ENCODE measurements at places on chromosomes 2 and 18. TPM values are rescaled to one million over a fixed set of nuclear protein-coding genes. Genes with fewer than 3 reads are reported as not detected.
A peak's percentile ranks its signal among the peaks of the same experiment; 100 is the strongest.

The RAD51AP2 gene
- total RNA-seq = 0.18 TPM

The LIMS3 gene
- total RNA-seq = 3.1 TPM

- DNase-seq = no peak
Observed at GRCh38 chr2:113255140-113256070, 23.3 kb downstream of the PAX8 start.

The NT5DC4 gene
- not detected for total RNA-seq

The HOXD12 gene
- total RNA-seq = 0.27 TPM

DNA sequence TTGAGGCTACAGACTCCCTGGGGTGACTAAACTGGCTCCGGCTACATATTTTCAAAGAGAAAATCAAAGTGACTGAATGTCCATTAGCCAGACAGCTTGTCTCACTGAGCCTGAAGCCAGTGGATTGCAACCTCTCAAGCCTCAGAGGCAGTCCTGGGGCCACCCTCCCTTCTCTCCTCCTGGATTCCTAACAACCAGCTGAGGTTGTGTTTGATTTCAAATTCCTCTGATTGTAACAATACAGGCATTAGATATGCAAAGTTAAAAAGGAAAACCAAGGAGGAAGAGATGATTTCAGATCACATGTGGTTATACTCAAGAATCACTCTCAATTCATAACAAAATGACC is 101.0 kb upstream of the LMAN1 start:
- no peak for DNase-seq

The DPYSL5 gene
- 2.8 TPM for total RNA-seq

DNA sequence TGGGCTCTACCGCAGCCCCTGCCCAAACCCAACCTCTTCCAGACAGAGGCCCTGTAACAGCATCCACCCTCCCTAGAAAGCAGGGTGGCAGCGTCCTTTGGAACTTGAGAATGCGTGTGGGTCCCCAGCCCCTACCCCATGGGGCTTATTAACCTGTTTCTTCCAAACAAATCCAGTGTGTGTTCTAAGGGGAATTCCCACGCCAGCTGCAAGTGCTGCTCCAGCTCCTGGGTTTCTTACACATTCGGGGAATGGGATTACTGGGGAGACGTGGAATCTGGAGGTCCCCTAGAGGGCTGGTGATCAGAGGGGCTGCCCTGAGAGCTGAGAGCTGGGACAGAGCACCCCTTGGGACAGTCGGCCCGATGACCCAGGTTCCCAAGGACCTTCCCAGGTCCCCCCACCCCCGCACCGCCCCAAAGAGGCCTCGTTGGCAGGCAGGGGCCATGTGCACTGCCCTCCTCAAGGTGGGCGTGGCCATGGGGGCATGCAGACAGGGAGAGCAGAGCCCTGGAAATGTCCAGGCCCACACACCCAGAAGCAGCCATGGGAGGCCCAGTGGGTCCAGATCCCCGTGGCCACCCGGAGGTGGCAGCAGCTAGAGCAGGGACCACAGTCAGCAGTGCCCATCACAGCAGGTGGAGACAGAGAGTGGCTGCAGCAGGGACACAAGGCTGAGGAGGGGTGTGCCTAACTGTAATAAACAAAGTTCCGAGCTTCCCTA is 18.8 kb upstream of the TEX44 start:
- DNase-seq = no peak

- DNase-seq = no peak
Observed at GRCh38 chr2:102585847-102586404, 33.4 kb upstream of the SLC9A2 start.

The ANKRD53 gene
- total RNA-seq = 4.9 TPM

GRCh38 chr2:208542465-208543041 is 136.0 kb downstream of the PTH2R start:
- DNase-seq = no peak

DNA sequence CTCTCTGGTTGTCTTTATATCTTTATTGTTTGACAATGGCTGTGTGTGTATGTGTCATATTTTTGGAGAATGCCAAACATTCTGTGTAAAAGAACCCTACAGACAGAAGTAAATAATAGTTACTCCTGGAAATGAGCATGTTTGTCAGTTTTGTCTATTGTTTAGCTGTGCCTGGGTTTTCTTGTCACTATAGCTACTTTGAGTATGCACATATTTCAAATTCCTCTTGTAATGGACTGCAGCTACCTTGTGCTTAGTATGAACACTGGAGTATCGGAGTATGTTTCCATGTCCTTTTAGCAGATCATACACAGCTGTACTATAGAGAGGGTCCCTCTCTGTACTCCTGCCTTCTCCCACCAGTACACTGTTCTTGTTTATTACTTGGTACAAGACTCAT is 58.0 kb upstream of the DOCK10 start:
- no peak for DNase-seq

GRCh38 chr18:50654658-50655550 is 95.0 kb downstream of the MAPK4 start:
- no peak for DNase-seq

The TDRD15 gene
- total RNA-seq = not detected

DNA sequence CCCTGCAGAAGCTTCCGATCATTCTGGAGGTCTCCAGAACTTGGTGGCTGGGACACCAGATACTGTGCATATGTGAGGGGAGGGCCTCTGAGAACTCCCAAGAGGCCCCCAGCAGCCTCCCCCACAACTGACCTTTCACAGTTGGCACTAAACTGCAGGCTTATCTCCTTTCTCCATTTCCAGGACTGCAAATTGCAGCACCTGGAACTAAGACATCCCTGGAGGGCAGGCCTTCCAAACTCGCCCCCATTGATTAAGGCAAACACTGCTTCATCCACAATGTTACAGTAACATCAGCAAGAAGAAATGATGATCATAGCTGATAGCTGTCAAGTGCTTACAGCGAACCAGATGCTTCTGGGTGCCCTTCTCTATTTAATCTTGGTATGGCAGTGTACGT is 67.9 kb downstream of the TGOLN2 start:
- no peak for DNase-seq

DNA sequence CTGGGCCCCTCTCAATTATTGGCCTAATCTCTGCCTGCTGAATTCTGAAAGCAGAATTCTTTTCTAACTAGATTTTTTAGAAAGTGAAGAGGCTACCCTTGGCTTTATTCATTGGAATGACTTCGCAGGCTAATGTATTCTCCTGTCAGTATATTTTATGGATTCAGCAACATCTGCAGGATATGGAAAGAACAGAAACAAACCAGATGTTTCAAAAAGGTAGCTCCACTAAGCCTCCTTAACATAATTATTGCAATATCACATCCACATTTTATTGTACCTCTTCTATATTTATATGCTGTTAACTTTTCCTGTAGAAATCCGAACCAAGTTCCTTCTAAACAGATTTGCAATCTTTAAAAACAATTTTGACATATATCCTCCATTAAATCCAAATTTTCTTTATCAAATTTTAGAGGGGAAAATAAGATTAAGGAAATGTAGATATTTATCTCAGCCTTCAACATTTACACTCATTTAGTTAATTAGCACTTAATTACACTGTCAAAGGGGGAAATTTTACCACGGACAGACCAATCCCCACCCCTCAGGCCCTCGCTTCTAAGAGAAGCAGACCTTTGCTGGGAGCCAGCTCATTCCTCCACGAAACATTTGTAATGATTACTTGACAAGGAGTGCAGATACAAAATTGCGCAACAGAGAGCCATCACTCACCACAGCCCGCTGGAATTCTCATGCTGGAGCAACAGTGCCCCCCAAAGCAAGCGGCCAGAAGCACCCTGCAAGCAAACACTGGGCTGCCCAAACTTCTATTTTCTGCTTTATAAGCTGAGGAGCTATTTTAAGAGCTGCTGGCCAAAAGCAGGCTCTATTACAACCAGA is 253.4 kb downstream of the ETAA1 start:
- peak; percentile 89 for DNase-seq

- no peak for DNase-seq
Observed at GRCh38 chr2:73203055-73203681, 794 bp downstream of the NOTO start.

GRCh38 chr2:221915926-221916325 is 343.8 kb upstream of the EPHA4 start:
- DNase-seq = no peak

DNA sequence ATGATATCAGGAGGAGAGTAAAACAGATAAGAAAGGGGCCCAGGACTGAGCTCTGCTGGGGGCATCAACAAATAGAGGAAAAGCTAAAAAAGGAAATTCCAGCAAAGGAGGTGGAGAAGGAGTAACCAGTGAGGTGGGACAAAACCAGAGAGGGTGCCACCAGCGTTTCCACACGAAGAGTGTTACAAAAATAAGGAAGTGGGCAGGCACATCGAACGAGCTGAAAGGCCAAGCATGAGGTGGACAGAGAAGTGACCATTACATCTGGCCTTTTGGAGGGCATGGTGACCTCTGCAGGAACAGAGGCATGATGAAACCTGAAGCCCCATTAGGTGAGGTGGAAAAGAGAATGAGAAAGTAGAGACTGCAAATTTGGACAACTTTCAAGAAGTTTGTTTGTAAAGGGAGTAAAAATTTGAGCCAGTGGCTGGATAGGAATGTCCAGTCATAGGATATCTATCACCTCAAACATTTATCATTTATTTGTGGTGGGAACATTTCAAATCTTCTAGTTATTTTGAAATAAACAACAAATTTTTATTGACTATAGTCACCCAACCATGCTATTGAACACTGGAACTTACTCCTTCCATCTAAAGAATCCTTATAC is 18.4 kb upstream of the VIT start:
- no peak for DNase-seq

The DLX1 gene
- total RNA-seq = 5.1 TPM

The MRO gene
- 0.40 TPM for total RNA-seq

DNA sequence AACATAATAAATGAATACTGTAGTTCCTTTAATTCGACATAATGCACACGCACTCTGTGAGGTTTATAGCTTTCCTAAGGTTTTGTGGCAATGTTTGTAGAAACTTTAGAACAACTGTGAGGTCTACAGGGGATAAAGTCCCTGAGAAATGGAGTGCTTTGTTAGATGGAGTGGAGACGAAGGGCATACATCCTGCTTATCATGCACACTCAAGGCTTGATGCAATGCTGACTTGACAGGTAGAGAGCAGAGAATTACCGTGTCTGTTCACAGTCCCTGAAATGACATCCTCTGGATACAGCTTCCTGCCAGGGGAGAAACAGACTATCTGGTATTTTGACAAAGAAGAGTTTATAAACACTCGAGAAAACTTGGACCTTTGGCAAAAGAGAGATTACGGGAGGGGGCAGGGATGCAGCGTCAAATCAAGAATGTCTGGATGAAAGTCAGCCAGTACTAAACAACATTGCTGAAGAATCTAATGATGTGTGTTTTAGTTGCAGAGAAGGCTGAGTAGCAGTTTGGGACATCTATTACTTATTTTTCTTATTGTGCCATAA is 766.9 kb upstream of the ZEB2 start:
- no peak for DNase-seq

- DNase-seq = no peak
Observed at GRCh38 chr2:134455426-134455825, 201.6 kb downstream of the MGAT5 start.

The TMEM169 gene
- total RNA-seq = 0.71 TPM

GRCh38 chr18:23099621-23100020 is 35.7 kb upstream of the CABLES1 start:
- no peak for DNase-seq

The HMSD gene
- total RNA-seq = 7.2 TPM

The TBR1 gene
- total RNA-seq = 0.13 TPM

DNA sequence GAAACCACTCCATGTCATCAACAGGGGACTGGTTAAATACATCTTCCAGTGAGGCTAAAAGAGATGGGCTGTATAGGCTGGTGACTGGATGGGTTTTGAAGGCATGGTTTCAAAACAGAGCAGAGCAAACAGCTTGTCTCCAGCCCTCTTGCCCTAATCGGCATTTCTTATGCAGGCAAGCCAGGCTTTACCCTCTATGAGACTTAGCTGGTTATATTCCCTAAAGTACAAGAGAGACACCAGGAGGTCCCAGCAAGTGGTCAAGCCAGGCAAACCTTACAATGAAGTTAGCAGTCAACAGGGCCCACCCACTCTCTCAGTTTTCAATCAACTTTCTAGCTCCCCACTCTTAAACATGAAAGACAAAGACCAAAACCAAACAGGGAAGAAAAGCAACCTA is 19.0 kb downstream of the OSBPL1A start:
- DNase-seq = no peak

- no peak for DNase-seq
Observed at GRCh38 chr2:230416061-230416721, at the start of gene SP100. Gene SP100 (plus strand): TSS chr2:230416201. CDS start chr2:230416297, 96 bp downstream.

- no peak for DNase-seq
Observed at GRCh38 chr18:58194028-58194427, 150.0 kb downstream of the NEDD4L start.

DNA sequence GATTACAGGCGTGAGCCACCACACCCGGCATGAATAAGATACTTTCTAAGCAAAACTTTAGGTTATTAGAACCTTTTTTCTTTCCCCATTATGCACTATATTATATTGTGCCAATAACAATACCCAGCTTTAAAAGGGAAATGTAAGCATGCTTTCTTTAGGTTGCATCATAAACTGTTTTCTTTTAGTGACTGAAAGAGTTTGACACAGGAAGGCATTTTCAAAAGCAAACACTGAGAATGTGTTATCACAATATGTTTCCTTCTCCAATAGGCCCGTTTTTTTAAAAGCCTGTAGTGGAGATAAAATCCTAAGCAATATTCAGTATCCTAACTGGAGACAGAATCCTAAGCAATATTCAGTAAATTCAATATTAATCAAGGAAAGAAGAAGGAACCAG is 16.7 kb upstream of the EPB41L5 start:
- DNase-seq = no peak

GRCh38 chr2:136171223-136171622 is 53.3 kb upstream of the CXCR4 start:
- DNase-seq = no peak

The PGAP1 gene
- 55.0 TPM for total RNA-seq

DNA sequence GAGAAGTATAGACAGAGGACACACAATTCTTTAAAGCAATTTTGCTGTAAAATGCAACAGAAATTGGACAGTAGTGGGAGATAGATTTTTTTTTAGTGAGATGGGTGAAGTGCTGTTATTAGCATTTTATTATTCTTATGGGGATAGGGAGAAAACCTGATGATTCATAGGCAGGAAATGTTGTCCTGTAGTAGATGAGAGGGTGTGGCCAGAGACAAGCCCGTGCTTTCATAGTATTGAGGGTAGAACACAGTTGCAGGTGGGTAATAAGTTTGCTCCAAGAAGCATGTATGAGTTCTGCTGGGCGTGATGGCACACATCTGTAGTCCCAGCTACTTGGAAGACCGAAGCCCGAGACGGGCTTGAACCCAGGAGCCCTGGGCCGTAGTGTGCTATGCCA is 128.3 kb upstream of the ARHGAP28 start:
- no peak for DNase-seq

DNA sequence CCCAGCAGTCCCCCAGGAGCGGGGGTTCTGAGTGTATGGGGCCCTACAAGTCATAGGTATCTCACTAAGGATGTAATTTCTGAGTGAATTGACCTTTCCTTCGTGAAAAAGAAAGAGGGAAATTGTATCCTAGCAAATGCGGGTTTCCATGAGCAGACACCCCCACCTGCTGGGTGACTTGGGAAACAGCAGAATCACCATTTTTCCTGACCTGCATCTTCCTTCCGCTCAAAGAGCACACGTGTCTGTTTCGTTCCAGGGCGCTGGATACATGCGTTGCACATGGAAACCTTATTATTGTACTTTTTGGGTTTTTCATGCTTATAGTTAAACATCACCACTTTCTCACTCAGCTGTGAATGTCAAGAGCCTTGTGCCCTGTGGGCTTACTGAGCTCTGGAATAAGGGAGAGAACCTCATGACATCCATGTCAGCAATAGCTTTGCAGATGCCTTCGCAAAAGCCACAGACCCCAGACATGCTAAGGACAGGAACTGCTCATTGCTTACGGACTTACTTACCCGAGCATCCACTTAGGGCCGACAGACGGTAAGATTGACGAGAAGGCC is 132.8 kb downstream of the TPO start:
- no peak for DNase-seq

- no peak for DNase-seq
Observed at GRCh38 chr2:203191961-203192360, 46.9 kb upstream of the CYP20A1 start.

Measured in mesothelial cell of epicardium (in vitro differentiated cells).